Lung (tissue), 17 donors: ENCODE measurements at places on chromosomes 4 and X. TPM values are rescaled to one million over a fixed set of nuclear protein-coding genes. Genes with fewer than 3 reads are reported as not detected.

Gene ENPP6
- polyA plus RNA-seq: 0.02 TPM

Gene TMSB15C
- 0.61 TPM for polyA plus RNA-seq

Gene SPANXA2
- polyA plus RNA-seq: not detected

Gene PRRG3
- 0.11 TPM for polyA plus RNA-seq

Gene P2RY10
- polyA plus RNA-seq: 0.14 TPM

Gene TRIM75
- polyA plus RNA-seq: not detected

Gene TCEAL2
- 7.6 TPM for polyA plus RNA-seq

Gene GPR50
- not detected for polyA plus RNA-seq

Gene HSPA4L
- polyA plus RNA-seq: 1.5 TPM

Gene GRPR
- polyA plus RNA-seq: not detected

Gene XKRX
- 2.8 TPM for polyA plus RNA-seq

Gene FUNDC2
- 89.0 TPM for polyA plus RNA-seq

Gene ZXDA
- 0.47 TPM for polyA plus RNA-seq

Gene PDZD4
- 2.3 TPM for polyA plus RNA-seq

Gene G6PD
- 75.6 TPM for polyA plus RNA-seq

Gene FATE1
- polyA plus RNA-seq: 0.05 TPM

Gene MXRA5
- polyA plus RNA-seq: 0.55 TPM

Gene SYTL5
- polyA plus RNA-seq: 2.0 TPM

Gene FGG
- polyA plus RNA-seq: 33.2 TPM

Gene RAB9B
- polyA plus RNA-seq: 0.16 TPM
